ENCODE measurements at places on chromosomes 3 and 15.

DNA sequence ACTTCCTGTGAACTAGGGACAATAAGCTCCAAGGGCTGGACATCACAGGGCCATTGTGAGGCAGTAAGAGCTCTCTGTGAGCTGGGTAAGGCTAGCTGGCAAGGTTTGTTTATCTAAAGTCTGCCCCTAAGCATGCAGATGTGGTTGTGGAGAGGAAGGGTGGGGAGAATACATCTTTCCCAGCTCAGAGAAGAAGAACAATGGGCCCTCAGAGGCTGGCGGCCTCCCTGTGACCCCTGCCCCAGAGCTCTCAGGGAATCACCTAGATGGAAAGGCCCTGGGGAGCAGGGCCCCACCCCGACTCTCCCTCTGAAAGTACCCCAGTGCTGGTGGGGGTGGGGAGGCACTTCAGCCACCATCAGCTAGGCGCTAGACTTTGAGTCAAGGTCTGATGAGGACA is 4.3 kb upstream of the AP3B2 start:
- DNase-seq = no peak

GRCh38 chr3:61637088-61638051 is 76.0 kb downstream of the PTPRG start:
- DNase-seq = no peak

DNA sequence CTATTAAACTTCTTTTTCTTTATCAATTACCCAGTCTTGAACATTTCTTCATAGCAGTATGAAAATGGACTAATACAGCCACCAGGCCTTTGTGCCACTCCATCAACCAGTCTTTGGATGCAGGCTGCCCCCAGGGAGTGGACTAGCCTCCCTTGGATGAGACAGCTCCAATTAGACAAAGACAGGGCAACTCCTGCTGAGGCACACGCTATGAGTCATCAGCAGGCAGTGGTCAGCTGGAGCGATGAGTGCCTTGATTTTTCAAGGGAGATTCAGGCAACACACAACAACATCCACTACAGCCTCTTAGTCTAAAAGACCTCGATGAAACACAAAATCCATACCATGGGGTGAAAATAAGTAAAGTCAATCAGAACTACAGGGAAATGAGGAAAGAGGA is 160.1 kb downstream of the ARRDC4 start:
- no peak for DNase-seq

GRCh38 chr15:68404056-68404798 is 27.7 kb downstream of the ITGA11 start:
- DNase-seq = no peak

All from 8988T (cell line).